H9 (cell line): ENCODE measurements at places on chromosomes 11 and 22. TPM values are rescaled to one million over a fixed set of nuclear protein-coding genes. Genes with fewer than 3 reads are reported as not detected.

OR5A1 gene
- not detected in 2 replicates for total RNA-seq

HEPHL1 gene
- total RNA-seq, result 0.07 TPM in 1 of 2 replicates, not detected in the other

ASPHD2 gene
- total RNA-seq, result 7.1 and 8.5 TPM in 2 replicates

MS4A6A gene
- total RNA-seq, result not detected in 2 replicates

SORL1 gene
- total RNA-seq, result 64.4 and 68.3 TPM in 2 replicates

NDUFC2 gene
- 247 and 260 TPM in 2 replicates for total RNA-seq

NEAT1 gene
- 11.1 and 12.7 TPM in 2 replicates for total RNA-seq

OR8B8 gene
- not detected in 2 replicates for total RNA-seq

DNA sequence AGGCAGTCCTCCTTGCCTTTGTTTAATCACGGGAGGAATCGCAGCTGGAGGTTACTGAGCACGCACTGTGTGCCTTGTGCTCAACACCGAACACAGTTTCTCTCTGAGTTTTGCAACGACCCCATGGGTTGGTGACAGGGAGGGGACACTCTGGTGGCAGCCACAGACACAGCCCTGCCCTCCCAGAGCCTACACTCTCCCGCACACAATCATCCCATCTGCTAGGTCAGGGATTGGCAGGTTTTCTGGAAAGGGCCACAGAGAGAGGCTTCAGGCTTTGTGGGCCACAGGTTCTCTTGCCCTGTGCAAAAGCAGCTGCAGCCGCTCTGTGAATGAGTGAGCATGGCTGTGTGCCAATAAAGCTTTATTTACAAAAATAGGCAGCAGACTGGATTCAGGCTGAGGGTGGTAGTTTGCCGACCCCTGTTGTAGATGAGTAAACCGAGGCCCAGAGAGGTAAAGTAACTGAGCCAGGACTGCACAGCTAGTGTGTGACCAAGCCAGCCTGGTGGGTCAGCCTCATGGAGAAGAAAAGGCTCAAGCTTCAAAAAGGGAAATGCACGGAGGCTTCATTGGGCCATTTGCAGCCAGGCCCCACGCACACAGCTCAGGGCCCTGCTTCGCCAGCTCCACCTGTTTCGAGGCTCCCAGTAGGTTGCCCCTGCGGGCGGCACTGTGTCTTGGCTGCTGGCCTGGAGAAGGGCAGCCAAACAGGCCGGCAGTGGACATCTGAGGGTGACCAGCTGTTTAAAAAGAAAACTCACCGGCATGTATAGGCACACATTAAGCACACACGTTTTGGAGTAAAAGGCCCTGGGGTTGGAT, 16.3 kb downstream of the LTO1 start:
- DNase-seq, result peak; percentile 29
- no peaks in the 10 kb centered on the region for H3K4me1 ChIP-seq
- H3K4me3 ChIP-seq, result no peak overlapping the region
- no peaks in the 10 kb centered on the region for H3K27me3 ChIP-seq

DNA sequence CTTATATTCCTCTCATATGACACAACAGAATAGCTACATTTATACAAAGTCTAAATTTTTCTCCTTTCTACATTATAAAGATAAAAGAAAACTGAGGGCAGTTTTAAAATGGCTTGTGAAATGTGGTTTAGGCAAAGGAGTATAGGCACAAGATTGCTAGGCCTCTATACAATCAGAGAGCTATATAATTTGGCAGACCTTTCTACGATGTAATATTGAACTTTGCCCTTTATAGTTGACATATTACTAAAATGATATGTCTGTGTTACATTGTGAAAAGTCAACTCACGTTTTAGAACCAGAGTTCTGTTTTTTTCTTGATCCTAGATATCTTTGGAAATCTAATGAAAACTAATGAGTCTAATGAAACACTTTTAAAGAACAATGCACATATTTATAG, 430.2 kb downstream of the DLG2 start:
- no peaks in the 10 kb centered on the region for H3K4me1 ChIP-seq
- DNase-seq, result no peak
- H3K36me3 ChIP-seq, result 0 out of 2 replicates have a peak, but pooled peaks cover 3% of the 10 kb centered on the region
- no peaks in the 10 kb centered on the region for H3K27me3 ChIP-seq
- no peak overlapping the region for H3K27ac ChIP-seq
- no peak overlapping the region for H3K4me3 ChIP-seq

- no peaks in the 10 kb centered on the region for H3K27me3 ChIP-seq
- H3K27ac ChIP-seq, result no peak overlapping the region
- peaks cover 31% of the 10 kb centered on the region for H3K36me3 ChIP-seq
- no peaks in the 10 kb centered on the region for H3K4me1 ChIP-seq
These were observed 106.4 kb downstream of the SYN3 start for GRCh38 chr22:32951807-32952153.

DNA sequence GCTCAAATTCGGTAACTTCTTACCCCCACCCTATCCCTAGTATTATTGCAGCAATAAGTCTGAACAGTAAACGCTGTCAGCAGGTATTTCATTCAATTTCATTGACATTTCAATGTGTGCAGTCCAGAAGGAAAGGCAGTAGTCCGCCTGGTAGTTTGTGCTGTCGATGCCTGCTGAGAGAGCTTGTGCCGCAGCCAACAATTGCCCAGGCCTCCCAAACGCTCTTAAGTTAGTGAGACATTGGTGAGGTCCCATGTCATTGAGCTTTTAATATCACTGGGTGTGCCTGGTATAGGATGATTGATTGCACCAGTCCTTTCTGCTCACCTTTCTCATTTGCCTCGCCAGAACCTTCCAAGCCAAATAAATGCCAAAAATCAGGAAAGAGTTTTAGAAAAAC, 28.1 kb downstream of the ALKBH3 start:
- H3K4me3 ChIP-seq, result no peak overlapping the region
- H3K4me1 ChIP-seq, result no peaks in the 10 kb centered on the region
- H3K36me3 ChIP-seq, result no peaks in the 10 kb centered on the region; the same call in 1 of the 3 replicates
- no peaks in the 10 kb centered on the region for H3K27me3 ChIP-seq
- no peak for DNase-seq

DNA sequence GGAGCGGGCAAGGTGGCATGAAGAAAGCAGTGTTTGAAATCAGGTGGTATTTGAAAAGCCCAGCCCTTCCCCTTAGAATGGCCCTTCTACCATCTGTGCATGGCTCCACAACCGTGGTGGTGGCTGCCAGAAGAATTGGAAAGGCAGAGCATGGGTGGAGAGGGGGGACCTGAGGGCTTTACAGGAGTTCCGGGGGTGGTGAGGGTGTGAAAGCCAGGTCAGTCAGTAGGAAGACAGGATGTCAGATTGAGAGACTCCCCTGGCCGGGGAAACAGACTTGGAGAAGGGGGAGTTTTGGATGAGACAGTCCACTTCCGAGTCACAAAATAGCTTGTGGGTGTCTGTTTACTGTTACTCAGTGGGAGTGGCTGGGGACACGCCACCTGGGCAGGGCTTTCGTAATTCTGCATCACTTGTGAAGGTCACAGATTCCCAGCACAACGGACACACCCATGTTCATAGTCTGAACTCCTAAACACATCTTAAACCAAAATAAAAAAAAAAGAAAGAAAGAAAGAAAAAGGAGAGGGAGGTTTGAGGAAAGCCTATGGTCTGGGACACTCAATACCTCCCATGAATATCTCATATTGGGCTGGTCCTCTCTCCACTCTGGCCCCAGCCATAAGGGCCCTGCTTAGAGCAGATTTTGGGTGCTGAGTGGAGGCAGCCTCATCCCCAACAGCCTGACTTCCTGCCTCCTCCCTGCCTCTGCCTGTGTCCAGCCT, 24.4 kb upstream of the SMIM35 start:
- H3K27me3 ChIP-seq, result no peaks in the 10 kb centered on the region
- H3K36me3 ChIP-seq, result no peaks in the 10 kb centered on the region
- H3K4me3 ChIP-seq, result no peak overlapping the region
- H3K27ac ChIP-seq, result no peak overlapping the region

DNA sequence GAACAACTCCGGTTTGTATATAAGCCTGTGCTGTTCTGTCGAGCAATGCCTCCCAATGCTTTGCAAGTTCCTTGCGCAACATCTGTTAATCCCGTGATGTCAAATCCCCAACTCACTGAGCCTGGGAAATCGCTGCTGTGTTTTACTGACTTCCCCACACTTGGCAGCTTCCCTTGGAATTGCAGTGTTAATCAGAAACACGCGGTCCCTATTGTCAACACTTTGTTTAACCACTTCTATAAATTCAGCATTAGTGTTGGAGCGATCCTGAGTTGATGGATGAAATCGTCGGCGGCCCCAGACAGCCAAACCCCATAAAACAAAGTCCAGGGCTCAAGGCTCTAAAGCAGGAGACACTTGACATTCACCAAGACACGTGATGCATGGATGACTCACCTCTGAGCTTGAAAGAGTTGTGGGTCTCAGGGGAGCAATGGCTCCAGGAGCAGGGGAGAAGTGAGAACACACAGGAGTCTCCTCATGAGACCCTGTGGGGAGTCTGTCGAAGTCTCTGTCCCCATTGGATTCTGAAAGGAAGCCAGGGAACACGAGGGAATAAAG, 555.3 kb downstream of the MIAT start:
- no peak overlapping the region for H3K4me3 ChIP-seq
- H3K36me3 ChIP-seq, result no peaks in the 10 kb centered on the region
- H3K27ac ChIP-seq, result no peak overlapping the region
- DNase-seq, result no peak

- H3K27me3 ChIP-seq, result no peaks in the 10 kb centered on the region
- H3K36me3 ChIP-seq, result no peaks in the 10 kb centered on the region
- no peak overlapping the region for H3K27ac ChIP-seq
- H3K4me1 ChIP-seq, result no peaks in the 10 kb centered on the region
These were observed 14.7 kb upstream of the APOBEC3A start for GRCh38 chr22:38942702-38943101.

- H3K36me3 ChIP-seq, result no peaks in the 10 kb centered on the region; the same call in 1 of the 3 replicates
- H3K27me3 ChIP-seq, result no peaks in the 10 kb centered on the region
- H3K4me1 ChIP-seq, result no peaks in the 10 kb centered on the region; the same call in 1 of the 2 replicates
- no peak overlapping the region for H3K27ac ChIP-seq
- no peak overlapping the region for H3K4me3 ChIP-seq
- no peak for DNase-seq
These were observed 11.6 kb upstream of the PDE2A start for GRCh38 chr11:72685560-72686480.

- no peak overlapping the region for H3K27ac ChIP-seq
- DNase-seq, result no peak
- no peak overlapping the region for H3K4me3 ChIP-seq
- H3K27me3 ChIP-seq, result no peaks in the 10 kb centered on the region
- H3K4me1 ChIP-seq, result no peaks in the 10 kb centered on the region
- H3K36me3 ChIP-seq, result peaks cover 3% of the 10 kb centered on the region; the same call in 1 of the 2 replicates
These were observed 293.5 kb downstream of the MN1 start for GRCh38 chr22:27507935-27508526.

- DNase-seq, result peak; percentile 60
- peaks cover 21% of the 10 kb centered on the region for H3K27me3 ChIP-seq
- no peak overlapping the region for H3K27ac ChIP-seq
- no peaks in the 10 kb centered on the region for H3K4me1 ChIP-seq
- no peaks in the 10 kb centered on the region; the same call in 2 of the 3 replicates for H3K36me3 ChIP-seq
These were observed 3.0 kb downstream of the NCR3LG1 start for GRCh38 chr11:17354601-17354991.

- no peaks in the 10 kb centered on the region; the same call in 1 of the 2 replicates for H3K4me1 ChIP-seq
- no peak for DNase-seq
- no peaks in the 10 kb centered on the region for H3K27me3 ChIP-seq
- H3K36me3 ChIP-seq, result peaks cover 13% of the 10 kb centered on the region; the same call in 1 of the 3 replicates
- H3K4me3 ChIP-seq, result no peak overlapping the region
- H3K27ac ChIP-seq, result no peak overlapping the region
These were observed 45.7 kb downstream of the TTC17 start for GRCh38 chr11:43404406-43404805.

- no peak overlapping the region for H3K27ac ChIP-seq
- no peak overlapping the region for H3K4me3 ChIP-seq
- no peak for DNase-seq
These were observed 99.6 kb downstream of the CSNK2A3 start for GRCh38 chr11:11253497-11253896.

DNA sequence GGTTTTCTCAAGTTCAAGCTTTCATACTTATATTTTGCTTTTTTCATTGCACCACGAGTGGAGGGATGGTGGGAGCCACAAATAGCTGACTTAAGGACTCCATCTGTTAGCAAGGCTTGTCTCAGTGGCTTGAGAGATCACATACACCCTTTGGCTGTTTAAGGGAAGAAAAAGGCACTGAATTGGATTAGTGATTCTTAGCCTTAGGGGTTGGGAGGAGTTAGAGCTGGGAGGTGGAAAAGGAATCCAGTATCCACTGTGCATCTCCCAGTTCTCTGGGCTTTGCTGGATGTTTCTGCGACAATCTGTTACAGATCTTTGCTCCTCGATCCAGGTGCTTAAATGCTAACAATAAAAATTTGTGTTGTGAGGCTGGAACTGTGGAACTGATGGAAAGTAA, 593.6 kb downstream of the CNTN5 start:
- H3K27ac ChIP-seq, result no peak overlapping the region
- no peaks in the 10 kb centered on the region for H3K27me3 ChIP-seq
- no peak for DNase-seq
- no peak overlapping the region for H3K4me3 ChIP-seq

- no peak for DNase-seq
- H3K4me3 ChIP-seq, result no peak overlapping the region
- no peaks in the 10 kb centered on the region for H3K36me3 ChIP-seq
These were observed 1.7 kb downstream of the UVRAG start for GRCh38 chr11:75816561-75817239.

DNA sequence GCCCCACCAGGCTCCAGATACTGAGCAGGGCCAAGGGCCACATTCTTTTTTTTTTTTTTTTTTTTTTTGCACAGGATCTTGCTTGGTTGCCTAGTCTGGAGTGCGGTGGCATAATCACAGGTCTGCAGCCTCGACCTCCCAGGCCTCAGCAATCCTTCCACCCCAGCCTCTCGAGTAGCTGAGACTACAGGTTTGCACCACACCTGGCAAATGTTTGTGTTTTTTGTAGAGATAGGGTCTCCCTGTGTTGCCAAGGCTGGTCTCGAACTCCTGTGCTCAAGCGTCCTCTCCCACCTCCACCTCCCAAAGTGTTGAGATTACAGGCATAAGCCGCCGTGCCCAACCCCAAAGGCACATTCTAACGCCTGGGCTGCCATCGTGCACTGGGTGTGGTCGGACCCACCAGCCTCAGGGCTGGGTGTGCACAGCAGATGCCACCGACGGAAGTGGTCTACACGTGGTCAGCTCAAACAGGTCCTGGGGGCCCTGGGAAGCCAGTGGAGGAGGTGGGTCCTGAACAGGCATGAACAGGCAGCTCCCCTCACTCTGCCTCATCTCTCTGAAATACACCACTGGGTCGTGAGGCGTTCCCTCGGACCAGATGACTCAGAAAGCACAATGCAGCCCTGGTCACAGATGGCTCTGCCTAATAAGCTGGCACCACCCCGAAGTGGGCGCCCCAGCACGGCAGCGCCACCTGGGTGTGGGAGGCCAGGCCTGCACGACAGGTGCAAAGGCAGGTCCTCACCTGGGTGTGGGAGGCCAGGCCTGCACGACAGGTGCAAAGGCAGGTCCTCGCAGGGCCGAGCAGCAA, 5.1 kb upstream of the B4GALNT4 start:
- peak; percentile 87 for DNase-seq
- H3K4me1 ChIP-seq, result no peaks in the 10 kb centered on the region
- H3K36me3 ChIP-seq, result peaks cover 14% of the 10 kb centered on the region
- no peak overlapping the region for H3K4me3 ChIP-seq

- DNase-seq, result no peak
- no peak overlapping the region for H3K27ac ChIP-seq
- H3K4me1 ChIP-seq, result no peaks in the 10 kb centered on the region
- H3K4me3 ChIP-seq, result no peak overlapping the region; the same call in 2 of the 3 replicates
These were observed 22.0 kb upstream of the MYOD1 start for GRCh38 chr11:17697175-17697949.

GRCh38 chr11:44597358-44598012, 32.0 kb downstream of the CD82 start:
- no peak overlapping the region for H3K4me3 ChIP-seq
- no peaks in the 10 kb centered on the region for H3K4me1 ChIP-seq
- no peak for DNase-seq

- H3K27ac ChIP-seq, result no peak overlapping the region
- H3K36me3 ChIP-seq, result no peaks in the 10 kb centered on the region
- no peaks in the 10 kb centered on the region for H3K4me1 ChIP-seq
- no peaks in the 10 kb centered on the region for H3K27me3 ChIP-seq
- no peak for DNase-seq
- H3K4me3 ChIP-seq, result no peak overlapping the region
These were observed 4.8 kb upstream of the LSP1 start for GRCh38 chr11:1847926-1848639.
